ENCODE measurements at places on chromosomes 2 and 18.

DNA sequence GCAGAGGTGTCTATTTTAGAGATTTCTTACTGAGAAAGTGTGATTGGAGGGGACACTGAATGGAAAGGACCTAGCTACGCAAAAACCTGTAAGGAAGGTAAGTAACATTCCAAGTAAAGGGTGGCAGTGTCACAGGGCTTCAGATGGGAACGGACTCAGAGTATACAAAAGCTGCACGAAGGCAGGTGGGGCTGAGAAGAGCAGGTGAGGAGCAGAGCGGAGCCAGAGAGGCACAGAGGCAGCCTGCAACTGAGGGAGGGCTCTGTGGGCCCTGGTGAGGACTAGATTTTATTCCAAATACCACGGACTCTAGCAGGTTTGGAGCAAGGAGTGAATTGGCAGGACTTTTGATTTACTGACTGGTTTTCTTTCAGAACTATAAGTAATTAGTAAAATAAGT lies 331.3 kb upstream of the PKDCC start:
- DNase-seq, result no peak

DNA sequence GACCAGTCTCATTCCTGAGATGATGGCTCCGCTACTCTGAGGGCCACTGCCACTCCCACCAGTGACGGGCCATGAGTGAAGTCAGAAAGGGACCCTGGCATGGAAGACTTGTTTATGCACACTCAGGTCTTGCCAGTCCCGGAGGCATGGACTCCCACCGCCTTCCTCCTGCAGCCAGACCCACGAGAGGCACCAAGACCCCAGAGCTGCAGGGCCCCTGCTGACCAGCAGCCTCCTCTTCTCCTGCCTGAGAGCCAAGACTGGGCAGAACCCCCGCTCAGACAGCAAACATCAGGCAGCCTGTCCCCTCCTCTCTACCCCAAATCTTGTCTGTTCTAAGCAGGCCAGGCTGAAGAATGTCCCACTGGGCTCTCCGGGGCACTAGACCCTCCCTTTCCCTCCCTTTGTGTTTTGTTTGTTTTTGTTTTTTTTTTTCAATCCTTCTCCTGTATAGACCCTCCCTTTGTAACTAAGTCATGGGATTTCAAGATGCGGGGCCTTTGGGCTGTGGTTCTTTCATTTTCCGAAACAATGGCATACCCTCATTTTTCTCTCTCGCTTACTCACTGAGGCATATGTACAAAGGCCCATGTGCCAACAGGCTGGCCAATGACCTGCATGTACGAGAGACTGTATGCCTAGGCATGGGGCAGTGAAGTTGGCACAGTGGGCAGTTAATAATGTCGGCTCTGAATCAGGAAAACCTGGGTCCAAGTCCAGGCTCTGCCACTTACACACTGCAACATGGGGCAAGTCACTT lies 24.3 kb upstream of the MAPRE3 start:
- no peak for DNase-seq

GRCh38 chr18:23897733-23898132 lies 116.8 kb upstream of the TTC39C start:
- no peak for DNase-seq

- DNase-seq, result no peak
Observed at GRCh38 chr2:221075203-221075602, 496.9 kb downstream of the EPHA4 start.

GRCh38 chr2:227320305-227321094 lies 4.6 kb upstream of the MFF start:
- no peak for DNase-seq

- DNase-seq, result no peak
Observed at GRCh38 chr2:203737360-203737759, 30.9 kb downstream of the CD28 start.

DNA sequence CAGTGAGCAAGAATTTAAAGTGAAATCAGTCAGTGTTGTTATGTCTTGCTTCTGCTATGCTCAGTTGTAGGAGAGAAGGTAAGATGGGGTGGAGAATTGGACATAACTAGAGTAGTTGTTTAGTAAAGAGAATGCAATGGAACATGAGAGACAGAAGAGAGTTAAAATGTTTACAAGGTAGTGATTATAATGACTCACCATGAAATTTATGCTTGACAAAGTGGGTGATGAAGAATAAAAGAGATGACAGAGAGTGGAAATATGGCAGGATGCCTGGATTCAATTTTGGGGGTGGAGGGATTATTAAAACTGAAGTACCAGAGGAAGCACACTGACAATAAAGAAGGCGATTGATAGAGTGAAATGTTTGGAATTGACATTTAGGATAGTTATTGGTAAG lies 10.6 kb downstream of the SCG2 start:
- DNase-seq, result no peak

GRCh38 chr2:96146153-96146880 lies 1.1 kb upstream of the DUSP2 start:
- peak; percentile 70 for DNase-seq
